ENCODE measurements at places on chromosomes 4 and X.

GRCh38 chr4:8090312-8090711 lies 68.3 kb downstream of the ABLIM2 start:
- DNase-seq: peak; percentile 64

DNA sequence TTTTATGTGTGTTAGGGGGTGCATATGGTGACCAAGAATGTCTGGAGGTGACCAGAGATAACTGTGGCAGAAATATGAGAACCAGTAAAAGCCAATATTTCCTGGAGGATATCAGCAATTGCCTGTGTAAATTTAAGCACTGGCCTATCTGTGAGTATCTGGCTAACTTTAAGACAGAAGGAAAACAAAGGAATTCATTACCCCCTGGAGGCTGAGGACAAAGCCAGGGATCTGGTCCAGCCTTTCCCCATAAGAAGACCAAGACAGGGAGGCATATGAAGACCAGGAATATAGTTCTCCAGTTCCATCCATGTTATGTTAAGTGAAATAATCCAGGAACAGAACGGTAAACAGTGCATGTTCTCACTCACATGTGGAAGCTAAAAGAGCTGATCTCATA lies 49.2 kb downstream of the MFAP3L start:
- DNase-seq: no peak

- no peak for DNase-seq
Observed at GRCh38 chr4:41102414-41103092, 111.8 kb downstream of the APBB2 start.

GRCh38 chr4:98929341-98930267 lies 671 bp upstream of the EIF4E start:
- DNase-seq: no peak

- DNase-seq: peak; percentile 98
Observed at GRCh38 chrX:17736856-17737709, at the start of gene SCML1. Gene SCML1 (plus strand): TSS chrX:17737493. CDS start chrX:17744187, 6,694 bp downstream.

DNA sequence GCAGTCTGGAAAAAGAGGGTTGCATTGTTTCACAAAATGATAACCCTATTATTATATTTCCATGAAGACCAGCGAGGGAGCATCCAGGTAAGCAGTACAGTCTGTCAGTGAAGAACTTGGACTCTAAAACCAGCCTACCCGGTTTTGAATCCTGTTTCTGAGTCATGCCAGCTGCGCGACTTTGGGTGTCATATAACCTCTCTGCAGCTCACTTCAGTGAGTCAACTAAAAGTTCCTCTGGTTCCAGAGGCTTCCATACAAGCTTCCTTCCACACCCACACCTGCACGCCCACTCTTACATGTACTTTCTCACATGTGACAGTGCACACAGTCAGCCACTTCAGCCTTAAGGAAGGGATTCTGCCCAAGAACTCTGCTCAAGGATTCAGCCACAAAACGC lies 49.8 kb upstream of the PRPS2 start:
- DNase-seq: no peak

DNA sequence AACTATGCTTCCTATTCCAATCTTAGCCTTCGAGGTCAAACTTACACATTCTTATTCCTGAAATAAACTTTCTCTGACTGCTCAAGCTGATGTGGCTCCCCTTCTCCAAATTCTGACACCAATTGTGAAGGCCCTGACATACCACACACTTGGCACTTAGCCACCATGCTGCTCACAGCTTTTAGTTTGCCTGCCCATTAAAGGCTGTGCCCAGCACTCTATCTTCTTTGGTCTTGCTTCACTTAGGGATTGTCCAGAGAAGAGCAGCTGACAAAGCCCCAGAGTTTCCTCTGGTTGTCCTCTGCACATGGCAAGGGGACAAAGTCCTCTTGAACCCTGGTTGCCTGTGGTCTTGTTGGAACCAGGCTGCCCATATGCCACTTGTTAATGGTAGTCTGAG lies 126.1 kb downstream of the ARHGEF9 start:
- no peak for DNase-seq

DNA sequence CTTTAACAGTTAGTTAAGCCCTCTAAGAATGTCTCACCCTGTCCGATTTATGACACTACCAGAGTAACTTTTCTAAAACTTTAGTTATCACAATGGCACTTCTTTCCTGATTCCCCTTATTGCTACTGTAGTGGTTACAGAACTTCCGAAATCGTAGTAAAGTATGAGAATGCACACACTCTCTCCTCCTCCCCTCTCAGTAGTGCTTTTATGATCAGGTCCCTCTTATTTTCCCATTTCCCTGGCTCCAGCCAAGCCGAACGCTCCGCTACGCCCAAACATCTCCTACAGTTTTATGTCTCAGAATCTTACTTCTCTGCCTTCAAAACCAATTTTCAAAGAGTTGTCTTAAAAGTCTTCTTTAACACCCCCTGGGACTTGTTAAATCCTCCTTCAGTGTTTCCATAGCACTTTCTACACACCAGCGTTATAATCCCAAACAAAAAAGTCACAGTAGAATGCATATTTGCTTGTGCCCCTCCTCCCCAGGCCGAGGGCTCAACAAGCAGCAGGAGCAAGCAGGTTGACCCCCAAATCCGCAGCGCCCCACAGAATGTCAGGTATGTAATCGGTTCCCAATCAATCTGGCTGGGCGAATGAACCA lies 671 bp downstream of the HPF1 start:
- no peak for DNase-seq

- DNase-seq: no peak
Observed at GRCh38 chrX:119735467-119735866, 22.9 kb upstream of the SOWAHD start.

DNA sequence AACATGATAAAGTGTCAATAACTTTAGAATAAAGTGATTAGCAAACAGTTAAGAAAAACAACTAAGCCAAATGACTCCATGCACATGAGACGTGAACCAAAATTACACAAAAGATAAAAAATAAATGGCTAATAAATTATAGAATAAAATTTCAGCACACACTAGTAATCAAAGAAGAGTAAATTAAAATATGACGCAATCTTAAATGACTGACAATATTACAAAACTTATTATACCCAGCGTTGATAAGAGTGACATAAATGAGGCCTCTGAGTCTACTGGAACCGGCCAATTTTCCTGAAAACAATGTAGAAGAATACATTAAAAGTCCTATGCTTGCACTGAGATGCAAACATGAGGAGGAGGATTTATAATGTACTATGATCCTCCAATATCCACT lies 187.4 kb downstream of the DHX15 start:
- DNase-seq: no peak

DNA sequence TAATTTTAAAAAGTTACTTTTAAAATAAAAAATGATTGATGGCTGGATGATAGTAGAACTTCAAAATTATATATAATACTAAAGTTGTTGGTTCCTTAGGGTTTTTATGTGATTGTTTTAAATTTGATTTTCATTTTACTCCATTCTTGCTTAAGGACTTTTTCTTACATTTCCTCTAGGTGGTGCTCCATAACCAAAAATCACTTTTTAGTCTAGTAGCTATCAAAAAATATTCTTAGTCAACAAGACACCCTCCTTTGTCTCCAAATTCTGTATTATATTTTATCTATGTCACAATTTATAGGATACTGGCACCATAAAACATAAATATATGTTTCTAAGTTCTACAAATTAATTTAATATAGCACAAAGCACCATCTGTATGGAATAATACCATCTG lies 67.2 kb upstream of the BRWD3 start:
- DNase-seq: no peak

GRCh38 chrX:24178441-24178840 lies 28.9 kb downstream of the ZFX start:
- DNase-seq: no peak

DNA sequence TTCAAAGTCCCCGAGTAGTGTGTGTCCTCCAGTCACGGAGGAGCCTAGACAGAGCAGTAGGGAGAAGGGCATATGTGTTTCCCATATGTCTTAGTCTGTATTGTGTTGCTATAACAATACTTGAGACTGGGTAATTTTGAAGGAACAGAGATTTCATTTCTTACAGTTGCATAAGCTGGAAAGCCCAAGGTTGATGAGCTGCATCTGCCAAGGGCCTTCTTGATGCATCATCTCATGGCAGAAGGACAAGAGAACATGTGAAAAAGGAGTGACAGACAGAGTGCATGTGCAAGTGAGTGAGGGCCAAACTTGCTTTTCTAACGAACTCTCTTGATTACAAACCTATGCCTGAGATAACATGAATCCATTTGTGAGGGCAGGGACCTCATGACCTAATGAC lies 243.4 kb downstream of the ARHGAP10 start:
- no peak for DNase-seq

DNA sequence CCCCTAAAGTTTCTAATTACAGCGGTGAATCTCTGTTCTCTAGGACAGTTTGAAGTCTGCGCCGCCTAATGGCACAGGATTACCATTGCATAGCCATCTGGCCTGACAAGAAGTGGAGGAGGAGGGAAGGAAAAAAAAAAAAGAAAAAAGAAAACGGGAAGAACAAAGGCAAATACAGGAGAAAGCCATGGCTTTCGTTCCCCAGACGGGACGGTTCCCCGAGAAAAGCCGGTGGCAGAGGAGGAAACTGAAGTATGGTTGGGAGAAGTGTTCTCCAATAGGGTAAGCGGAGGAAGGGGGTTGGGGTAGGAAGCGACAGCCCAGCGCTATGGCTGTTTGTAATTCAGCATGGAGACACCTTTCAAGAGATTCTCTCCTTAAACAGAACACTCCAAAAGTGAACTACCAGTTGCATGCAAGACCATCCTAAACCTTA lies 80.8 kb downstream of the HMGN5 start:
- no peak for DNase-seq

DNA sequence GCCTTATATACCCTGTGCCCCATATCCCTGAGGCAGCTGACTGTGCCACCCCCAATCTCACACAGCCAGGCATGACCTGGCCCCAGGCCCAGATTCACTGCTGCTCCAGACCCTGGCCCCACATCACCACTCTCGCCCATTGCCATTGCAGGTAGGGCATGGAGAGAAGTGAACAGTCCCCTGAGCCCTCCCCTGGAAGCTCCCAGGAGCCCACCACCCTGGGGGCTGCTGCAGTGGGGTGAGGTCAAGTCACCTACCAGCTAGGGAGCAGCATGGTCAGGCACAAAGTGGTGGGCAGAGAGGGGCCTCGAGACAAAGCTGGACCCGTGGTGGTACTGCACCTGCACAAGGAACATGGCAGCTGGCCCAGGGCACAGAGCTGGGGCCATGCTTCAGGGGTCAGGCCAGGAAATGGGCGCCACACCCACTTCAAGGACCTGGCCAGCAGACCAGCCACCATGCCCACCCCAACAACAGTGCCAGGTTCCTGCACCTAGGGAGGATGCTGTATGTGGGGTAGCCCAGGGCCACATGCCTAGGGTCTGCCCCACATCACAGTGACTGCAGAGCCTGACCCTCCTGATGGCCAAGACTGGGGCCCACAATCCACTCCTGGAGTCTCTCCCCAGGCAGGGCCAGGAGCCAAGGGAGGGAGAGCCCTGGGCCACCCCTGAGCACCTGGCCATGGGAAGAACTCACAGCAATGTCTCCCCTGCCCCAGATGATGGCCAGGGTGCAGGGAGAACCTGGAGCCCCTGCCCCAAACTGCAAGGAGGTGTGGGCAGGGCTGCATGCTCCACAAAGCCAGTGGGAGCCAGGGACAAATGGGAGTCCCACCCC lies 58.5 kb downstream of the COX18 start:
- no peak for DNase-seq

GRCh38 chrX:134158821-134159512 lies 78.0 kb upstream of the CCDC160 start:
- DNase-seq: no peak

- DNase-seq: no peak
Observed at GRCh38 chr4:27305246-27305645, 444.6 kb downstream of the STIM2 start.

- no peak for DNase-seq
Observed at GRCh38 chr4:147578051-147578476, 39.1 kb upstream of the TMEM184C start.

- DNase-seq: no peak
Observed at GRCh38 chrX:11611965-11612364, 53.8 kb downstream of the ARHGAP6 start.

DNA sequence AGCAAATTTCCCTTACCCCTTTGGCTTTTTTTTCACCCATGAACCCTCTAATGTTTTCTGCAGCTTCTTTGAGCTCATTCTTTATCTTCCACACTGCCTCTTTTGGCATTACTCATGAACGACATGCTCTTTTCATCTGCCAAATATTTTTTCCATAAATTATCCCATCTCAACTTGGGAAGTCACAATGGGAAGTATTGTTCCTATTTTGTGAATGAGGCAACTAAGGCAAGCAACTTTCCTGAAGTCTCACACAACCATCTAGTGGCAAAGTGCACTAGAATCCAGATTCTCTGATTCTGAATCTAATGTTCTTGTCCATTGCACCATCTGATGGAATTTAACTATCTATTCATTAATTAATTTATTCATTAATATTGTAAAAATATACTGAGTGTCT lies 625 bp downstream of the RTL9 start:
- no peak for DNase-seq

DNA sequence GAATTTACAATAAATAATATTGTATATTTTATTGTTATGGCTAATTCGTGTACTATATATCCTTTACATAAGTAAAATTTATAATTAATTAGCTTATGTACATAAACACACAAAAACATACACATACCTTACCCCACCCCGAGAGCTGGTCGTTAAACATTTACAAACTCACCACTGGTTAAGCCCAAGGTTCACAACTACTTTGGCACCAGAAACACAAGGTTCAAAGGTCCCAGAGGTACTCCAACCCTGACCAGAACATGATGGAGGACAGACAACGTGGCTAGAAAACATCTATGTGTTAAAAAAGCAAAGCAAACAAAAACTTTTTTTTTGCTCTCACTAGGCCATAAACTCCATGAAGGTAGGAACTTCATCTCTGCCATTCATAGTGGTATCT lies 37.7 kb downstream of the SLC25A5 start:
- no peak for DNase-seq

- DNase-seq: no peak
Observed at GRCh38 chrX:40759374-40759773, 24.0 kb upstream of the MED14 start.

GRCh38 chr4:154044108-154044531 lies 255.2 kb upstream of the SFRP2 start:
- DNase-seq: no peak

DNA sequence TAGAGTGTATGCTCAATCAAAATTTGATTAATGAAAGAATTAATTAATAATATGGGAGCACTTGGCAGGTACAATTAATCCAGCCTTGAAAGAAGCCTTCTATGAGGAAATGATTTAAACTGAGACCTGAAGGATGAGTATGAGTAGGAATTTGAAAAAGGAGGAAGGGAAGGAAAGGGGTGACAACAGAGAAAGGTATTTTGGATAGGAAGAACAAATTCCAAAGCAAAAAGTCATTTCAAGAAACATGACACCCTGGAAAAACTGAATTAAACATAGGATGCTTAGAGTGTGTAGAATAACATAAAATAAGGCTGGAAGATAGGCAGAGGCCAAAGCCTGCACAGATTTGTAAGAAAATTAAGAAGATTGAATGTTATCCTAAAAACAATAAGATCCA lies 29.6 kb downstream of the PHOX2B start:
- no peak for DNase-seq

DNA sequence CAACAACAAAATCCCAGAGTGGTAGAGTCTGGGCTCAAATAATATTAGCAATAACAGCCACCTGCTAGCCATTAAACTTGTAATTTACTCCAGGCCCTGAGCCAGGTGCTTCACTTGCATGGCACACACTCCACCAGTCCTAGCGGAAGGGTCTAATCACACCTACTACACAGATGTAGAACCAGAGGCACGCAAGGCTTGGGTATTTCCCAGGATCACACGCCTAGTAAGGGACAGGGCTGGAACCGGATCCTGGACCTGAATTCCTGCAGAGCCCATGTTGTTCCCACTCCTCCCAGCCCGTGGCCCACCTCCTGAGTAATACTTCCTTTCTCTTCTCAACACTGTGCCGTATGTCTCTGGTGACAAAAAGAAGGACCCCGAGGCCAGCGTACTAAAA lies 5.7 kb downstream of the MAGEA1 start:
- DNase-seq: no peak

Measured in Right ventricle myocardium inferior (tissue), 1 donor.